CD4-positive, CD25-positive, alpha-beta regulatory T cell (primary cell): ENCODE measurements at places on chromosomes 7 and 10.

DNA sequence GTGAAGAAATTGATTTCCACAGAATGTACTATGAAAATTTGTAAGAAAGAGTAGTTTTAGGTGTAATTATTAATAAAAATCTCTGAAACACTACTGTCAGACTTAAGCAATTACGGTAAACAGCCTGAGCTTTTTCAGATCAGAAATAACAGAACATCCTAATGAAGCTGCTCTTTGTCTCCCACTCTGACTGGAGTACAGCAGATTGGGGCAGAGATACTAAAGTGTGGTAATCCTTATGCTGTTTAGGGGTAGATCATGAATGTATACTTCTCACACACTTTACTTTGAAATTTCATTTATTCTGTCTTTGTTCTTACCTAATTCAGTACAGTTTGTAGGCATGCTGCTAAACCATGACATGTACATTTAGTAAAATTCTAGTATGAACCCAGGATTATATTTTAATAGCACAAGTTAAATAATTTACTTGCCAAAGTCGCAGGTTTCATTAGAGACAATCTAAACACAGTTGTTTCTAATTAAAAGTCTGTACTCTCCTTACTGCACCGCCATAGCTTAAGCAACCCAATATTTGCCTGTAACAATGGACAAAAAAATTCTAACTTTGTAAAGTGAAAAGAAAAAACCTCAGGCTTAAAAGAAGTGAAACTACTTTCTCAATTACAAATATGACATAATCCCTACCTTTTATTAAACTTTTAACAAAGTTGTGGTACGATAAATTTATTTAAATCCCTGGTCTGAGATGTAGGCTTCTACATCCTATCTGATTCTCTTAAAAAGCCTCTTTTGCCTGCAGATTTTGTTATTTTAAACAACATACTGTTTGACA is 88.8 kb downstream of the KMT2E start:
- no peak for DNase-seq

DNA sequence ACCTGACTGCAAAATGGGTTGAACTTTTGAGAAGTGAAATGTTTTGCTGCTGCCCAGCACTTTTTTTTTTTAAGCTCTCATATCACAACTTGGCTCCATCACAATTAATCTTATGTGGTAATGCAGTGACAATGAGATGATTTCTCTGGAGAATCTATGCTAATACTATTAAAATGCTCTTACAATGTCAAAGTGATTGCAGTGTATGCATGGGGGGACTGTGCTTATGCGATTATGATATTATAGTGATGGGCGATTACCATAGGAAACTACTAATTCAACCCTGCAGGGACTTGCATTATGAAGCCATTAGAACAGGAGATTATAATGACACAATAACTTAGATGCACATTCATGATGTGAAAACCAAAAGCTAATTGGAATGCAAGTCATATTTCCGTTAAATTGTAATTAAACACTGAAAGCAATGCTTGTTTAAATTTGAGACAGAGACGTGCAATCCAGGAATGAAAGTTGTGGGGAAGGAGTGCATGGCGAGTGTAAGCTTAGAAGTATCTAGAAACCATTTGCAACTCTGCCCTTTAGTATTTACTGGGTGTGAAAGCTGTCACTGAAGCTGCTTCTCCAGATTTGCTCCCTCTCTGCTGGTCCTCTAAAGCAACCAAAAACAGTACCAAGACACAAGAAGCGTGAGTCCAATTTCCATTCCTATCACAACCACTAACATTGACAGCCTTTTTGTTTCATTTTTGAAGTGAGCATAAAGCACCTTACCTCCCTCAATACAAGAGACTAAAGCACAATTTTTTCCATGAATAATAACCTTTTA is 21.6 kb downstream of the PTER start:
- DNase-seq: no peak

- DNase-seq: no peak
Measured at GRCh38 chr7:112887337-112887736, 97.1 kb upstream of the TMEM168 start.

- no peak for DNase-seq
Measured at GRCh38 chr10:18140957-18141845, 977 bp downstream of the CACNB2 start.

GRCh38 chr10:69461243-69462025 is 10.2 kb downstream of the TSPAN15 start:
- no peak for DNase-seq

- no peak for DNase-seq
Measured at GRCh38 chr10:84634636-84635035, 306.2 kb downstream of the CCSER2 start.

GRCh38 chr7:2007551-2007950 is 225.2 kb downstream of the MAD1L1 start:
- no peak for DNase-seq

DNA sequence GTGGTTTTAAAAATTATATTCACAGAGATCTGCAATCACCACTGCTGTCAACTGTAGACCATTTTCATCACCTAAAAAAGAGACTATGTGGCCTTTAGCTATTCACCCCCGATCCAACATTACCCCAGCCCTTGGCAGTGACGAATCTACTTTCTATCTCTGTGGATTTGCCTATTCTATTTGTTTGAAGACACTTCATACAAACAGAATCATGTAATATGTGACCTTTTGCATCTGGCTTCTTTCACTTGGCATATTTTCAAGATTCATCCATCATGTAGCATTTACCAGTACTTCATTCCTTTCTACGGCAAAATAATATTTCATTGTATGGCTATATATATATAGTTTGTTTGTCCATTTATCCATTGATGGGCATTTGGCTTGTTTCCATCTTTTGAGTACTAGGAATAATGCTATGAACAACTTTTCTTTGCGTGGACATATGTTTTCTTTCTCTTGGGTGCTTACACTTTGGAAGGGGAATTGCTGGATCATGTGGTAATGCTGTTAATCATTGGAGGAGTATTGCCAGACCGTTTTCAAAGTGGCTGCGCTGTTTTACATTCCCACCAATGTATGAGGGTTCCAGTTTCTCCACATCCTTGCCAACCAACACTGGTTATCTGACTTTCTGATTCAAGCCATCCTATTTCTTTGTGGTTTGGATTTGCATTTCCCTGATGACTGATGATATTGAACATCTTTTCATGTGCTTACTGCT is 22.3 kb downstream of the ADAMTS14 start:
- DNase-seq: no peak

DNA sequence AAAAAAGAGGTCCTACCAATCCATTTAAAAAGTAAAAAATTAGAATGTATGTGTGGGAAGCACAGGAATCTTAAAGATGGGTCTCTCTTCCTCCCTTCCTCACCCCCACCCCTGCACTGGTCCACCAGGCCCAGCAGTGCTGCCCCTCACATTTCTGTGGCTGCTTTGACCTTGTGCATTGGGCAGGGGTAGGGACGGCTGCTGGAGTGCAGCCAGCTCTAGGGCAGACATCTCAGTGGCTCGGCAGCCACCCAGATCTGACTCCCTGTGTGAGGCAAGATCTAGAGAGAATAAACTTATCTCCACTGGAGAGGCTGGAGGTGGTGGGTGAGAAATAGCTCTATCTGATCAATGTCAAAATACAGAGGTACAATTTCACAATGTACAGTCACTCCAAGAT is 6.7 kb downstream of the FAM180A start:
- DNase-seq: no peak

DNA sequence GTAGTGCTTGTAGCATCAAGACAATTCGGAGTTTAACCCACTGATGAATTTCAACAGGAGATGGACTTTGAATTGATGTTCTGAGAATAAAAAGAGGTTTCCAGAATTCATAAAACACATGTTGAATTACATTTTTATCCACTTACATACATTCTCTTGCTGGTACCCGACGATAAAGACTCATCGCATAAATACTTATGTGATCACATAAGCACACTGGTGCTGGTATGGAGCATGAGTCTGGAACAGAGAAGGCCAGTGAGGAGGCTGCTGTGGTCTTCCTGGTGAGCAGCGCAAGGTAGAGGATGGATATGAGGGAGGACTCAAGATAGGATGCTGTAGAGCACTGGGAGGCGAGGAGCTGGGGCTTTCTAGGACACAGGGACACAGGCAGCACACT is 109.0 kb downstream of the RNF216 start:
- no peak for DNase-seq

DNA sequence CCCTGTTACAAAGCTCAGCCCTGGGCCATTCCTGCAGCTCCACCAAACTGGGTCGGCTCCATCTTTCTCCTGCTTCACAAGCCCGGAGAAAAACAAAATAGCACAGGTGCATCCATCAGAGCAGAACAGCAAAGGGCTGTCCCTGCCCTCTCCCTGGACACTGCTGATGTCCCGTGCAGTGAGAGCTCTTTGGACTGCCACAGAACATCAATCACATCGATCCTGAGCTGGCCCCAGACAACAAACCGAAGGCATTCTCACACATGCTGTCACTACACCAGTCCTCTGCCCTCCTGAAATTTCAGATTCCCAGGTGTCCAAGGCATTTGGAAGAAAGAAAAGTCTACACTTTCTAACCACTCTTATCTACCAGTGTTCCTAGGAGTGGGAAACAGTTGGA is 427.1 kb upstream of the ZMIZ1 start:
- no peak for DNase-seq

GRCh38 chr10:7559386-7559785 is 107.4 kb downstream of the ITIH5 start:
- DNase-seq: no peak

- DNase-seq: no peak
Measured at GRCh38 chr7:81665236-81665635, 104.6 kb downstream of the HGF start.

GRCh38 chr10:91380873-91381256 is 29.3 kb upstream of the HECTD2 start:
- no peak for DNase-seq

DNA sequence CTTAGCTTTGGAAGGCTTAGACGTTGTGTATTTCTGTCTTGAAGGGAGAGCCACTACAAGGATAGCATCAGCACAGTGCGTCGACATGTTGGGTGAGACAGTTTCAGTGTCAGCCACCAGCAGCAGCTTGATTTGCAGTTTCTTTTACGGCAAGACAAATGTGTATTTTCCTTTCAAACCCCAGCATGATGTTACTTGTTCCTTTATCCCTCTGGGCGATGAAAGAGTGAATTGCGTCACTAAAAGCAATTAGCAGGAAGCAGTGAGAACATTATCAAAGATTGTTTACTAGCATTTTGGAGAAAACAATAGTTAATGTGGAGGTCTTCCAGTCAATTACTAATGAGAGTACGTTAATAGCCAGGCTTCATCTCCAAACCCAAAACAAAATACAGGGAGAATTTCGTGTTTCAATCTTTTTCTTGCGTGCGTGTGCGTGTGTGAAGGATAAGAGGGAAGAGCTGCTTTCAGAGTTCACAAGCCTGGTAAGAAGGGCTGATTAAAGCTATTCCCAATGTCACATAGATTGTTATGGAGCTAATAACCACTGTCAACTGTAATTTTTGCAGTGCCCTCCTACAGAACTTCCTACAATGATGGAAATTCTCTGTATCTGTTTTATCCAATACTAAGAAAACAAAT is 157.1 kb upstream of the AOAH start:
- DNase-seq: no peak

GRCh38 chr7:45889367-45890067 is 1.2 kb downstream of the IGFBP1 start:
- no peak for DNase-seq

DNA sequence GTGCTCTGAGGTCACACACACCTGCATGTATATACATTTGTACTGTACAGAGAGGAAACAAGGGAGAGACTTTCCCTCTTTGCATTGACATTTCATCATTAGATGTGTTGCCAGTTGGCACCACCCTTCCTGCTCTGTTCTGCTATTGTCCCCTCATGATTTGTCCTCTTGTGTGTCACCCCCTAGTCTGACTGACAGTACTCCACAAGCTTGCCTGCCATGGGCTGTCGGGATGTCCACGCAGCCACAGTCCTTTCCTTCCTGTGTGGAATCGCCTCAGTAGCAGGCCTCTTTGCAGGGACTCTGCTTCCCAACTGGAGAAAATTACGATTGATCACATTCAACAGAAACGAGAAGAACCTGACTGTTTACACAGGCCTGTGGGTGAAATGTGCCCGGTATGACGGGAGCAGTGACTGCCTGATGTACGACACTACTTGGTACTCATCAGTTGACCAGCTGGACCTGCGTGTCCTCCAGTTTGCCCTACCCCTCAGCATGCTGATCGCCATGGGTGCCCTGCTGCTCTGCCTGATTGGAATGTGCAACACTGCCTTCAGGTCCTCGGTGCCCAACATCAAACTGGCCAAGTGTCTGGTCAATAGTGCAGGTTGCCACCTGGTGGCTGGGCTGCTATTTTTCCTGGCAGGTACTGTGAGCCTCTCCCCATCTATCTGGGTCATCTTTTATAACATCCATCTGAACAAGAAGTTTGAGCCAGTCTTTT is 9.4 kb downstream of the CLDN12 start:
- DNase-seq: peak; percentile 30

- DNase-seq: no peak
Measured at GRCh38 chr7:2525658-2526630, 6.4 kb downstream of the LFNG start.

- DNase-seq: no peak
Measured at GRCh38 chr10:58973235-58973595, 203.2 kb upstream of the PHYHIPL start.

GRCh38 chr10:61866700-61867368 is 34.7 kb upstream of the ARID5B start:
- no peak for DNase-seq

GRCh38 chr7:6558837-6559236 is 7.6 kb upstream of the GRID2IP start:
- no peak for DNase-seq

DNA sequence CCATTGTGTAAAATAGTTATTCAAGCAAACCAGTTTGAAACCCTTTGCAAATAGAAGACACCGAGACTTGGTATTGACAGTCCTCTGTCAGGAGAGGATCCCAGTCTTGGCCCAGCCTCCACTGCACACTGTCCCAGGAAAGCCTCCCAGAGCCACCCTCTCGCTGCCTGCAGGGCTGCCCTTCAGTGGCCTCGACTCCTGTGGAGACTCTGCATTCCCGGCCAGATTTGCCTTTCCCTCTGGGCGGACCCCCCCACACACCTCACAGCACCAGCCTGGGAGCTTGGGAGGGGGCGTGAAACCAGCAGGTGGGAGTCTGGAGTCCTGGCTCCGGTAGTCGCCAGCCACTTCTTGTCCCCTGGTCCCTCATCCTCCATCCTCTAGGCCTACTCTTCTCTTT is 48.7 kb downstream of the GRK5 start:
- DNase-seq: no peak

GRCh38 chr7:143480501-143480900 is 2.8 kb downstream of the TAS2R41 start:
- no peak for DNase-seq

GRCh38 chr10:115944538-115944937 is 328.5 kb downstream of the GFRA1 start:
- no peak for DNase-seq

DNA sequence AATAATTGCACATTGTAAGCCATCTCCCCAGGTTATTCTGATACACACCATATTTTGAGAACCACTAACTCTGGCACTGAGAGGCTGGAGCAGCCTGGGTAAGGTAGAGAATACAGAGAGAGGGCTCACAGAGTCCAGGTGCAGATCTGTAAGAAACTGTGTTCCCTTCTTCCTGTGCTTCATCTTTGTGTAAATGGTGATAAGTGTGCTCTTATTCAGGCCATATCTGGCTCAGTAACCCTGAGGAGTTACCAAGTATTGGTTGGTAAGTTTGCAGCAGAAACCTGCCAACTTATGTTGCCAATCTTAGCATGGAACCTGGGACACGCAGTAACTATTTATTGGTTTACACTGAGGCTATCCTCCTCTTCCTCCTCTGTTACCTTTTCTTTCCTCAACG is 16.2 kb upstream of the ICA1 start:
- DNase-seq: no peak

GRCh38 chr7:30934732-30935568 is 23.3 kb downstream of the AQP1 start:
- DNase-seq: no peak

- no peak for DNase-seq
Measured at GRCh38 chr10:82492647-82493046, 617.7 kb downstream of the NRG3 start.
